ENCODE measurements at places on chromosomes 12 and 14.

GRCh38 chr12:49673446-49674317 is 33.5 kb downstream of the FMNL3 start:
- peak; percentile 95 for DNase-seq

DNA sequence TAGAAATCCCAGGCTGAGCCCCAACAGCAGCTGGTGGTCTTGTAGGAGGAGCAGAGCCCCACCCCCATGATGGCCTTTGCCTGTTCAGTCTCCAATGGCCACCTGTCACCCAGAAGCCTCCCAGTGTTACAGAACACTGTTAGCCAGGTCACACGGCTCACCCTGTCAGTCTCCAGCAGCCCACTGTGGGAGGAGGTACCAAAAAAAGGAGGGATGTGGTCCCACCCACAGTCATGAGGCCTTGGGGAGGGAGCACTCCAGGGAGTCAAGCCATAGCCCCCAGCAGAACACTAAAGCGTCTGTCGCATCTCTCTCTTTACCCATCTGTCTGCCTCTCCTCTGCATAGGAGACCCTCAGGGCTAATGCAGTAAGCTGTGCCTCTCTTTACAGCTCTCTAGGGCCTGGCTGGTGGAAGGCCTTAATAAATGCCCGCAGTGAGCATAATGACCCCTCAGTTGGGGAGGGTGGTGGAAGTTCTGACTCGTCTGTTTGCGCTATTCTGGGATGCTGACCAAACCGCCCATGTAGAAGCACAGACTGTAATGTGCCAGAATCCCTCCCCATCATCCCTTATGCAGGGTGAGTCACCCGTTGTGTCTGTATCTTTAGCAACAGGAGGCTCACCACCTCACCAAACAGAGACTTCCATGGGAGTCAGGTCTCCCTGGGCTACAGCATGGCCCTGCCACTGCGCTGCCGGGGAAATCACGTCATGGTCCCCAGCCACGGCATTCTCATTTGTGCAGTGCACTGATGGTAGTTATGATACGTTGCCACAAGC is 14.6 kb downstream of the C14orf132 start:
- DNase-seq, result peak; percentile 93

DNA sequence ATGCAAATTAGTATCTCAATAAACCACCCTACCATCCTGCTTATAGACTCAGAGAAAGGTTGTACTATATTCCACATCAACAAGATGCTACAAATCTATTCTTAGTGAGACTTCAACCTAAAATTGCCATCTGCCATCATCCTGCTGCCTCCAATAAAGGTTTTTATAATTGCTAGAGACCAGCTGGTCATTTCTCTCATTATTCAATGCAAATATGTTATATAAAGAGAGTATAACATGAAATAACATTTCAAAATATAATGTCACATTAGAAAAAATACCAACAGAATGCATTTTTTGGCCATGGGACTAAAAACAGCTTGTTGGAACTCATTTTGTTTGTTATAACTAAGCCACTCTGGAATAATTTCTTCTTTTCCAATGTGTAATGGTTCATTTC is 247.3 kb downstream of the LRIG3 start:
- no peak for DNase-seq

- no peak for DNase-seq
Observed at GRCh38 chr12:52838609-52839435, 4.7 kb upstream of the KRT79 start.

- DNase-seq, result peak; percentile 38
Observed at GRCh38 chr12:66321435-66321834, 19.1 kb downstream of the HELB start.

GRCh38 chr12:89250636-89251035 is 101.7 kb downstream of the DUSP6 start:
- DNase-seq, result no peak
